Stimulated activated CD8-positive, alpha-beta memory T cell treated with anti-CD3 and anti-CD28 coated beads, Interleukin-15, amount 100 ng/mL, for 24 hours (primary cell): ENCODE measurements at places on chromosomes 4 and X.

DNA sequence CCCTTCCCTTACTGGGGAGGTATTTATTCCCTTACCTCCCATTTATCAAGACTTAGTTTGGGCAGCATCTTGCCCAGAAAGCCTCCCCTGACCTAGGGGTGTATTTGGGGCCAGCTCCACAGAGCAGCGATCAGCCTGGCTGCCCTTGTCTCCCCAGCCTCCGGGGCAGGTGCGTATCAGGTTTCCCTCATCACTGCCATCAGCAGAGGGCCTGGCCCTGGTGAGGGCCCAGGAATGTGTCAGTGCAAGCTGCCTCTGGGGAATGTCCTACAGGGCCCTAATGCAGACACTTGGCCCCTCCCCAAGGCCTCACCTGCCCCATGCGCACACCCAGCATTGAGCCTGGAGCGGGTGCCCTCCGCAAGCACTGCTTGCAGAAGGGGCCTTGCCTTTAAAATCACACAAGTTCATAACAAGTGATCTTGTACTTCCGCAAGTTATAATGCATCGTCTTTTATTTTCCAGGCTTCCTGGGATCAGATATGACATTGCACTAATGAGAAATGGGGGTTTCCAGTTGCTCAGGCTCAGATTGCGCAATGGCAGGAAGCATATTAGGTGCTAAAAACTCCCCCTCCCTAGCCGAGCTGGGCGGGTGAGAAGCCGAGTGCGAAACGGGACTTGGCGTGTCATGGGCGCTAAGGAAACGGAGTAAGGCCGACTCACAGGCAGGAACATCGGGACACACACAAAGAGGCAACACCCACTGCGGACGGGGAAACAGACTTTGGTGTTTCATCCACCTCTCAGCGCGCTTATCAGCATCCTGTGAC is 25.4 kb upstream of the AFAP1 start:
- DNase-seq = no peak

DNA sequence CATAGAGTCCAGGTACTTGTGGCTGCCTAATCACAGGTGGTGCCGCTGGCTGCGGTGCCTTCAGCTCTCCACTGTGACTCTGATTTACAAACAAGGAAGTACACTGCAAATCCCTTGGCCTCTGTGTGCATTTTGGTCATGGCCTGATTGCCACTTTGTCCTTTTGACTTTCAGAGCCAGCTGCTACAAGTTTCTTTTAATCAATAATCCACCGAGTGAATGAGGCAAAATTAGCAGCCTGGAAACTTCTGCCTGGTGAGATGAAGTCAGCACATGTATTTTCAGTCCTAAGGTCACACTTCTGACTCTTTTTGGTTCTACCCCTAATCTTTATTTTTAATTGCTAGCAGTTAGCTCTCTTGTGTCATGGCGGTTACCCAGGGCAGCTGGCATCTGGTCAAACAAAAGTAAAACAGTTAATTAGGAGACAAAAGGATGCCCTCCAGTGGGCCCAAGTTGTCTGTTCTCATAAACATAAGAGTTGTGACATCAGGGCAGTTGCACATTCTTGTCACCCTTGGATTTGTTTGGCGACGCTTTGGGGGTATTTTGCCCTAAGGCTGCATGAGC is 62.3 kb upstream of the LNX1 start:
- no peak for DNase-seq

- DNase-seq = no peak
Observed at GRCh38 chr4:181127171-181127570, 1116.0 kb upstream of the TENM3 start.

DNA sequence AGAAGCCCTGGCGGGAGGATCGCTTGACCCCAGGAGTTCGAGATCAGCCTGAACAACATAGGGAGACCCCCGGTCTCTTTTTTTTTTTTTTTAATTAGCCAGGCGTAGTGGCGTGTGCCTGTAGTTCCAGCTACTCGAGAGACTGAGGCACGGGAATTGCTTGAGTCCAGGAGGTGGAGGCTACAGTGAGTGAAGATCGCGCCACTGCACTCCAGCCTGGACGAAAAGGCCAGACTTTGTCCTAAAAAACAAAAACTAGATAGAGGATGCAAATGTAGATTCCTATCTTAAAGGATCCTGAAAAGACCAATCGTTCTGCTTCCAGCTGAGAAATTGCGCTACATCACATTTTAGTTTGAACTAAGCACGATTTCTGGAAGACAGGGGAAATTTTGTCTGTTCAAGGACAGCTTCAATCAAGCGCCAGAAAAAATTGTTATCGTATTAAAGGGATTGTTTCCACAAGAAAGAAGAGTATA is 627 bp upstream of the HSD17B11 start:
- DNase-seq = no peak

DNA sequence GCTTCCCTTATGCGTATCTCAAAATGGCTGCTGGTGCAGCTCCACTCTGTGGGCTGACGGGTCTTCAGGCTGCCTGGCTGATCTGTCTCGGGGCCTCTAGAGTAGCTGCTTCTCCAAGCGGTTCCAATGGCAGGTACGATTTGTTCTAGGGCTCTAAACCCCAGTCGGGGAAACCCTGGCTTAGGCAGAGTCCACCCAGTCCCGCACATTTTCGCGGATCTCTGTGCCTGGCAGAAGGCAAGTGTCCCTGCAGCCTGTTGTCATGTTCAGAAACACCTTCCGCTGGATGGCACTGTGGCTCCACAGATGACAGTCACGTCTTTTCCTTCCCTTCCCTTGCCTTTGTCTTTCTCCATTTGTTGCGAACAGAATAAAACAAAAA is 54.4 kb downstream of the NBDY start:
- no peak for DNase-seq
